ENCODE measurements at places on chromosomes 7 and 10.

GRCh38 chr10:72331575-72332422, 22.9 kb downstream of the DNAJB12 start:
- DNase-seq = peak; percentile 97

DNA sequence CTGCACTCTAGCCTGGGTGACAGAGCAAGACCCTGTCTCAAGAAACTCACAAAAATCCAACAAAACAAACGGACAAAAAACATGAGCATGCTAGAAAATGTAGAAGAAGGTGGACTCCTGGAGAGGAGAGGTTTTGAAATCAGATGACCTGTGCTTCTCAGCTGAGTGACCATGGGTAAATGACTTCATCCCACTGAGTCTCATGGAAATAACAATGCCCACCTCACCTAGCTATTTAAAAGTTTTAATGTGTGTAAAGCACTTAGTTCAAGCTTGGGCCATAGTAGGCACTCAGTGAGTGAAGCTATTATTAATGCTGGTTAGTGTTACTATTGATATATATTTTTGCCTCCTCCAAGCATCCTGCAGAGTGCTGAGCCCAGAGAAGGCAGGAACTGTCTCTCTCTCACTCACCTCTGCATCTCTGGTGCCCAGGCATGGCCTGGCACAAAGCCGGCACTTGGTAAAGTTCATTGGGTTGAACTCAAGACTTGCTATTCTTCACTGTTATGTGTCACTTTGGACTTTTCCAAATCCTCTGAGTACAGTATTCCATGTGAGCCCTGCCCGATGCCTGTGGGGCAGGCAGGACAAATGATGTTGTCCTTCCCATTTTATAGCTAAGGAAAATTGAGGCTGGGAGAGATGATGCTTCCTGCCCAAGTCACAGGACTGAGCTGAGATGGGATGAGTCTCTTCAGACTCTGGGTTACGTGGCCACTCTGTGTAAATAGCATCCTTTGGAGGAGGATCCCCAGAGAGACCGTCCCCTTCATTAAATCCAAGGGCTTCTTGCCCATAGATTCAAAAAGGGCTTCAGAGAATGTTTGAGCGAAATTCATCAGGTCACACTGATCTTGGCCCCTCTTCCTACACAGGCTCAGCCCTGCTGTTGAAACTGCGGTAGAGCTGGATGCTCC, 81.4 kb upstream of the EMX2 start:
- no peak for DNase-seq

GRCh38 chr7:42097752-42098151, 139.3 kb downstream of the GLI3 start:
- peak; percentile 71 for DNase-seq

DNA sequence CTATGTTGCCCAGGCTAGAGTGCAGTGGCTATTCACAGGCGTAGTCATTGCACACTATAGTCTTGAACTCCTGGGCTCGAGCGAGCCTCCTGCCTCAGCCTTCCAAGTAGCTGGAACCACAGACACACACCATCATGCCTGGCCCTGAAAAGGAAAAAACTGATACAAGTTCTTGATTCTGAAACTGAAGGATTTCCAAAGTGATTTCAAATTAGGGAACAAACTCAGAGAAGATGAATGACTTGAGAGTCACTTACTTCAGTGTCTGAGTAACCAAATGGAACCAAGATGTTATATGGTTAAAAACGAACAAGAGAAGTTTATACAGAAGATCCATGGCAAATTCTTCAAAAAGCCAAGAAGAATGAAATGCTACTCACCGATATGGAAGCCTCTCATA, 14.4 kb downstream of the CWF19L1 start:
- DNase-seq = no peak

DNA sequence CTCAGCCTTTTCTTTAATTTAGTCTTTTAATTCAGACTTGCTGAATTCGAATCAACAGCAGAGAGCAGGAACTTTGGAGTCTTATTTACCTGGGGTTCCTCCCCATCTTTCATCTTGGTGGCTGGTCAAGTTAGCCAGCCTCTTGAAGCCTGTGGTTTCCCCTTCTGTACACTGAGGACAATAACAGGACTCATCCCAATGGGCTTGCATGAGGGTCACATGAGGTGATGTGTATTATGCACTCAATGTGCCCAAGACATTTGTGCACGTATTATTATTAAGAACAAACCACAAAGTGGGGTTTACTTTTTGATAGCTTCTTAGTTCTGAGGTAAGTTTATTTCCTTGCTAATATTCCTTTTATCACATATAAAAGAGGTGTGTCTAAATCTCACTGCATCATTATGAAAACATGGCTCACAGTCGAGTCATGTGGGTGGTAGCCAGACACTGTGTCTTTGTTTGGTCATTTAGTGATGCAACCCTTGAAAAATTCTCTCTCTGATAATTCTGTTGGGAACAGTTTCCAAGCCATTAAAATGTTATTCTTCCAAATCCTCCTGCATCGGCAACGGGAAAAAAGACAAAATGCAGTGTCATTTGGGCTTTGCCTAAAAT, 86.5 kb upstream of the GRB10 start:
- DNase-seq = peak; percentile 78

DNA sequence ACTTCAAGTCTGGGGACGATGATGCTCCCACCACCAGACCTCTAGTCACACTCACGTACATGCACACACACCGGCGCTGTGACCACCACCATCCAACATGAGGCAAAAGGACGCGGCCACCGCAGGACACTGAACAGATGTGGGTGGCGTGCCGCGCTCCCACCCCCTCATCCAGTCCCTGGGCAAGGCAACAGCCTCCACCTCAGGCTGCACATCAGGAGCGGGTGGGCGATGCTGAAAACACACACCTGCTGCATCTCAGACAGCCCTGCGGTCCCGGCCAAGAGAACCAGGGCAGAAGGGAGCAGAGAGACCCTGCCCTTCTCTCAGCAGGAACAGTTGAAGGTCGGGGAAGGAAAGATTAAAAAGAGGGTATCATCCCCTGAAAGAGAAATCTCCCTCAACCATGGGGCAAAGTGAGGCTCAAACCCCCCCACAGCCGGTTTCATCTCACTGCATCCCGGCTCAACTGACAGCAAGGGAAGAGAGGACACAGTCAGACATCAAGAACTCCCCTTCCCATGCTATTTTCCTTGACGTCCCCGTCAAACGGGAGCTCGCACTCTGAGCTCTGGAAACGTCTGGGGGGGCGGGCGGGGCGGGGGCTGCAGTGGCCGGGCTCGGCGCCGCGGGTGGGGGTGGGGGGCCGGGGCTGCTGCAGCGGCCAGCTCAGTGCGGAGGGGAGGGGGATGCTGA, 1.1 kb downstream of the CAMK2G start:
- no peak for DNase-seq

DNA sequence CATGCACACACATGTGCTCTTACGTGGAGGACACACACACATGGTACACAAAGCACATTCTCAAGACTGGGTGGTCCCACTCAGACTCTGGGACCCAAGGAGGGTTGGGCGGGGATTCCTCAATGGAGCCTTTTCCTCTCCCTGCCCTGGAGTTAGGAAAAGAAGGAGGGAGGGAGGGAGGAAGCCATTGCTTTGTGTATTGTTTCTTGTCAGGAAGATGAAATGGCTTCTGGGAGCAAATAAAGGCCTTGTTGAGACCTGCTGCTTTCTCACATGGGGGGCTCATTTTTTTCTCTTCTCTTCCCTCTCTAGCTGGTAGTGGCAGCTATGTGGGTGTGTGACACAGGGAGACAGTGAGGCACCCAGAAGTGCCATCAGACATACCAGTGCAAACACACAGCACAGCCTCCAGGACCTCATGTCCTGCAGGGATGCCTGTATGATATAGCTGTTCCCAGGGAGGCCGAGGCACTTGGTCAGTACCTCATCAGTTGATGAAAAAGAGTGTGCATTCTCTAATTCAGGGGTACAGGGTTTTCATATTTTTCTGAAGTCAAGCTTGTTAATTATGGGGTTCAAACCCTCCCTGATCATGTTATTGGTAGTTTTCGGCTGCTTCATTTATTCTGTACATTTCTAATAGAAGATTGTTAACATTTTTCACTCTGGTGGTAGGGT, 5.7 kb downstream of the AQP1 start:
- no peak for DNase-seq

DNA sequence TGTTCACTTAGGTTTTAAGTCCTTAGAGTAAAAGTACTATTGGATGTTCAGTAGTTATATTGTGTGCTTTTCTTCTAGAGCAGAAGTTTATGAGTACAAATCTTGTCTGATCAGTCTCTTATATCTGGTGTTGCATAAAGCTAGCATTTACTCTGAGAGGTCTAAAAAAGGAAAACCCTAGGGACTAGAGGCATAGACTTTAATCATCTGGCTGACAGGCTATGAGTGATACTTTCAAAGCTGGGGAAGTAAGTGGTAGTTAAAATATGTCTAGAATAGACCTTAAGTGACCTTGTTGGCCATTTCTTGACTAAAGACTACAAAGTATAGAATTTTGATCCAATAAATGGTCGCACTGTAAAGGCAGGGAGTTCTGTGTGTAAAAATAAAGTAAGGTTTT, 32.9 kb upstream of the PHYHIPL start:
- no peak for DNase-seq

- DNase-seq = peak; percentile 73
Observed at GRCh38 chr7:84412161-84412969, 217.8 kb upstream of the SEMA3A start.

DNA sequence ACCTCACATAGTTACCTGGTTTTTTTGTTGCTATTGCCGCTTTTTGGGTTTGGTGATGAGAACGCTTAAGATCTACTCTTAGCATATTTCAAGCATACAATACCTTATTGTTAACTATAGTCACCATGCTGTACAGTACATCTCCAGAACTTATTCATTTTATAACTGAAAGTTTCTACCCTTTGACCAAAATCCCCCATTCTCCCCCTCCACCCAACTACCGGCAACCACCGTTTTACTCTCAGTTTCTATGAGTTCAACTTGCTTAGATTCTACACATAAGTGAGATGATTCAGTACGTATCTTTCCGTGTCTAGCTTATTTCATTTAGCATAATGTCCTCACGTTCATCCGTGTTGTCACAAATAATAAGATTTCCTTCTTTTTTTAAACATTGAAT, 86.7 kb upstream of the IL6 start:
- no peak for DNase-seq

DNA sequence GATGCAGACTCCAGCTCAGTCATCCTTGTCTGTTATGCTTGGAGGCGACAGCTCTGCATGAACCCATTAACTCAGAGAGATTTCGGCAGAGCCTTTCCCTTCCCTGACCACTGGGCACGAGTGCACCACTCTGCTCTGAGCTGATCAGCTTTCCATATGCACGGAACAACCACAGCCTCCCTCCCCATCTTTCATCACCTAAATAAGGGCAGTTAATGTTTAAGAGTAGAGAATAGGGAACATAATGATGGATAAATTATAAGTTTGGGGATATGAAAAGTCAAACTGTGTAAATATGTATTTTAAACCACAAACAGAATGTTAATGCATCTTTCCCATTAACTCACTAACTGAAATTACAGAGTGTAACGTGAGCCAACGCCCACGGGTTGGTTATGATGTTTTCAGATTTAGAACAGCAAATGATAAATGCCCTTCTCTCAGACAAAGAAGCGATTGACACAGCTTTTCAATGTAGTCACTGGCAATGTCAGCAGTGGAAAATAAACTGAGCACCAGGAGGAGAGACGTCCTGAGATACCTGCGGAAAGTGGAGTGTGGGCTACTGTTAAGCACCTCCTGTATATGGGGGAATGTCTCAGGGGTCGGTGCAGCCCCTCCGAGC, 658.2 kb downstream of the LRMDA start:
- DNase-seq = no peak

GRCh38 chr7:131170440-131171271, 157.0 kb upstream of the MKLN1 start:
- DNase-seq = no peak

DNA sequence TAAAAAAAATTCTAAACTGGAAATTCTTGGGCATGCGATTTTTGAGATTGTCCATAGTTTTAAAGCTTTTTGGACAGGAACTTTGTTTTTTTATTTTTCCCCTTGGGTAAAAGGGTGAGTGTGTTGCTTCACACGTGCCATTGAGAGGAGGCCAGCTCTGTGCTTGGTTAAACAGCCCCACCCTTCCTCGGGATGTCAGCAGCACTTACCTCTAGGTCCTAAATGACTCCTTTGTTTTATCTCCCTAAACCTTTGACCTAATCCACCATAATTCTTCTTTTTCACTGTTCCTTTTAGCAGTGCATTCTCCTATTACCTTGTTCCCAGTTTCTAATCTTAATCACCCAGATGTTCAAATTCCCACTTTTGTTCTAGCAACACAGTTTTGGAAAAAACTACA, 83.5 kb downstream of the SEMA3D start:
- no peak for DNase-seq

GRCh38 chr10:15180736-15181135, 12.2 kb upstream of the NMT2 start:
- DNase-seq = no peak

- peak; percentile 39 for DNase-seq
Observed at GRCh38 chr10:85851325-85851724, 515.3 kb downstream of the GRID1 start.

DNA sequence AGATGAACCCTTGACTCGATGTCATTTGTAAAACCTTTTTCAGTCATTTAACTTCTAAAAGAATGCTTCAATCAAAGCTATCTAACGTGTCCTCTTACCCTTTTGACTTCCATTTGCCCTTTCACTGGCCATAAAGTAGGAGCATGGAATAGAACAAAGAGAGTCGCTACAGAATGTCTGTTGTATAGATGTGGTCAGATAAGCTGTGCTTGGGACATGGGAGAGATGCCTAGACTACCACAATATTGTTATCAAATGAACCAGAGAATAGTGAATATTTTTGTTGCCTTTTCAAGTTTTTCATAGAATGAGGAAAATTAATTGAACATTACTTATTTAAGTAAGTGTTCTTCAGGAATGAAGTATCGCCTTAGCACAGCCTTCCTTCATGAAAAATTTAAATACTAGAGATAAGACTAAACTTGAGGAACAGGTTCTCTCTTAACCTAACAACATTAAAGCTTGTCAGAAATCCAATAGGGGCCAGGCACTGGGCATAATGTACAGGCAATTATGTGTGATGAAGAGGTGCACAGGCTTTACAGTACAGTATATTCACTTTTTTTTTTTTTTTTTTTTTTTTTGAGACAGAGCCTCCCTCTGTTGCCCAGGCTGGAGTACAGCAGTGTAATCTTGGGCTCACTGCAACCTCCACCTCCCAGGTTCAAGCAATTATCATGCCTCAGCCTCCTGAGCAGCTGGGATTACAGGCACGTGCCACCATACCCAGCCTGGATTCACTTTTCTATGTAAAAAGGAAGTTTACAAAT, 7.5 kb upstream of the KMT2E start:
- DNase-seq = no peak

GRCh38 chr10:70280099-70280498, 3.7 kb downstream of the NPFFR1 start:
- DNase-seq = no peak

GRCh38 chr7:155231241-155231800, 66.4 kb upstream of the INSIG1 start:
- DNase-seq = no peak
